Bone marrow (tissue), 2 donors: ENCODE measurements at places on chromosomes 1 and 21.
A peak's percentile ranks its signal among the peaks of the same experiment; 100 is the strongest.

DNA sequence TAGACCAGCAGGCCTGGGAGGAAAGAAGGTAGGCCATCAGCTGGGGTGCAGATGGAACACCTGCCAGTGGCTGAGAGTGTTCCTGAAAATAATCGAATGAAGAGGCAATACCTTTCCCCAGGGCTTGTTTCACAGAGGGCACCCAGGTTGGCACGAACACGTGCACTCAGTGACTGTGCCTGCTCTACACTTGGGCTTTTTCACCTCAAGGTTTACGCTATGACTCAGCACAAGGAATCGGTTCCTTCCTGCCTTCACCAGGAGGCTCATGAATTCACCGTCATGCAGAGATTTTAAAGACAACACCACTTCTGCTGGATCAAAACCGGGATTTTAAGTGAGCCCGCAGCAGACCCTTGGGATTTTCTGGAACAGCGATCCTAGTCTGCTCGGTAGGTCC lies 118.5 kb upstream of the ADAR start:
- DNase-seq = no peak

GRCh38 chr1:235931171-235931738 lies 64.5 kb upstream of the LYST start:
- no peak for DNase-seq

DNA sequence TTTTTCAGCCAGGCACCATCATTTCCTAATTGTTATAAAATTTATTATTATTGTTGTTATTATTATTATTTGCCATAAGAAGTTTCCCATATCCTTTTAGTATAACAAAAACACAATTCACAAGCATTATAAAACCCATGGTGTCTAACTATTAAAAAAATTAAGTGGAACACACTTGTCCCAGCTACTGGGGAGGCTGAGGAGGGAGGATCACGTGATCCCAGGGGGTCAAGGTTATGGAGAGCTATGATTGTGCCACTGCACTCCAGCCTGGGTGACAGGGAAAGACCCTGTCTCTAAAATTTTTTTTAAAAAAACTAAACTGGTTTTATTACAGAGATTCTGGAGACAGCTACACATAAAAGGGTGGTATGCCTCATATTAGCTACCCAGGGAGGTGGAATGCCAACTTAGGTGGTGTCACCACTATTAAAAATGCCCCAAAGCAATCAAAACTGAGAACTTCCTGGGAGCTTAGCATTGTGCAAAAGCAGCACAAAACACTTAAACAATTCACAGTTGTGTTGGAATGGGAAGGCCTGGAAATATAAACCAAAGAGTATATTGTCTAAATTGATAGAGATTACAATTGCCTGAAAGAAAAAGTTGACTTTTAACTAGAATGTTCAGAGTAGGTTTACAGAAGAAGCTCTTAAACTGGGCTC lies 8.7 kb upstream of the RGS4 start:
- DNase-seq = no peak

- DNase-seq = peak; percentile 56
These were observed at the start of gene IFI44L for GRCh38 chr1:78619803-78620579. TSS of gene IFI44L (plus strand) at chr1:78620448. CDS start at chr1:78627916, 7,468 bp downstream.

GRCh38 chr1:7013833-7014639 lies 228.8 kb downstream of the CAMTA1 start:
- DNase-seq = no peak

- no peak for DNase-seq
These were observed 135.9 kb downstream of the ACBD6 start for GRCh38 chr1:180366371-180367068.
